Nucleus accumbens (tissue), 56 donors: ENCODE measurements at places on chromosomes 2 and 18.

DNA sequence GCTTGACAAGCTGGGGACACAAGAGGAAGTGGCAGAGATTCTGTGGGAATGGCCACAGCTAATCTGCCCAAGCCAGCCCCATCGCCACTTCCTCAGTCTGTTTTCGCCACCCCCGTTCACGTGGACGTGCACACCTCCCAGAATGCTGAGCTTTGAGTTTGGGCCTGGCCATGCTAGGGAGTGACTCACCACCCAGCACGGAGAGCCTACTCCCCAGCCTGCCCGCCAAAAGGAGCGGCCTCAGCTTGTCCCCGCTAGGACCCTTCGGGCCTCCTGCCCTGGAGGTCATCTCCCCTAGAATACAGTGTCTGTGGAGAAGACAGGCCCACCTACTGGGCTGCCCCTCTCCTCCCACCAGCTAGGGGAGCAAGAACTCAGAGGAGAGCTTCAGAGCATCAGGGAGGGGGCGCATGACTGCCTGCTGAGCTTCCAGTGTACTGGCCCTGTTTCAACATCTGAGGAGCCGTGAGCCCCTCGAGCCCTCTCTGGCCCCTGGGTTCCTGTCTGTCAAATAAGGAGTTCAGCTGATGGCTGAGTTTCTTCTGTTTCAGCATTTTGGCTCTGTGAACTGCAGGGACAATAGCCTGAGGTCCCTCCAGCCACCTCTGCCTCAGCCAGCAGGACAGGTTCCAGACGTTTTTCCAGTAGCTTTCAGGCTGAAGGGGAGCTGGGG, 5.1 kb downstream of the SLC35F6 start:
- DNase-seq, result peak; percentile 15

GRCh38 chr2:170076189-170076588, 101.8 kb upstream of the MYO3B start:
- DNase-seq, result no peak

GRCh38 chr2:137992039-137992646, 27.9 kb downstream of the HNMT start:
- DNase-seq, result no peak

DNA sequence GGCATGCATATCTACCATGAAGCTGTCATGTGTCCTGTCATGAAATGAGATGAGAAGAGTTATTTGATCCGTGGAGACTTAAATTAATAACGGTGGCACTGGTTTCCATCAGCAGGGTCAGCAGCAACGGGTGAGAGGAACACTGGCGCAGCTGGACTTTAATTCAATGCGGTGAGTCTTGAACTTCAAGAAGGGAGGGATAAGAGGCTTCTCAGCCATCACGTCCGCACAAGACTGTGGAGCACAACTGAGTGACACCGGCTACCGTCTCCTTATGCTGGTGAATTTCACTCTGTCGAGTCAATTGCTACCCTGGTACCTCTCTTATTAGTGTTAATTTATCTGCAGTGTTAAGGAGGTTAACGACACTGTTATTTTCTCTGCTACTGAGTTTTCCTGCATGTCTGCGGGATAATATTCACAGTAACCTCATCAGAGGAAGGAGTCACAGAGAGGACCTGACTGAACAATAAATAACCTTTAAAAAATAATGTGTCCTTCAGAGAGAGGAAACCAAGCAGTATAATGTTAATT, 236.8 kb downstream of the EPHA4 start:
- no peak for DNase-seq

DNA sequence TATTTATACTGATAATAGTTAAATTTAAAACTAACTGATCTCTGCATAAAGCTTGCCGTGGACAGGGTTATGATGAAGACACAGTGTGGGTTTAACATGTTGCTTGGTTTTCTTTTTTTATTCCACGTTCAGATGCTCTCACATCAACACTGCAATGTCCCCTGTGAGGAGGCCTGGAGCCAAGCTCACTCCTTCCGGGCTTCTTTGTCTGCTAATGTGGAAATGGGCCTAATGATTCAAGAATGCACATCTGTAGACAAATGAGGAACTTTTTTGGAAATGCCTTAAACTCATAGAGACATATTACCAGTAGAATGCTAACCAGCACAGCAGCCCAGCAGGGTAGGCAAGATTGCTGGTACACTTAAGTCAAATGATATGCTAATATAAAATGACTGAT, 208.0 kb downstream of the GALR1 start:
- no peak for DNase-seq

DNA sequence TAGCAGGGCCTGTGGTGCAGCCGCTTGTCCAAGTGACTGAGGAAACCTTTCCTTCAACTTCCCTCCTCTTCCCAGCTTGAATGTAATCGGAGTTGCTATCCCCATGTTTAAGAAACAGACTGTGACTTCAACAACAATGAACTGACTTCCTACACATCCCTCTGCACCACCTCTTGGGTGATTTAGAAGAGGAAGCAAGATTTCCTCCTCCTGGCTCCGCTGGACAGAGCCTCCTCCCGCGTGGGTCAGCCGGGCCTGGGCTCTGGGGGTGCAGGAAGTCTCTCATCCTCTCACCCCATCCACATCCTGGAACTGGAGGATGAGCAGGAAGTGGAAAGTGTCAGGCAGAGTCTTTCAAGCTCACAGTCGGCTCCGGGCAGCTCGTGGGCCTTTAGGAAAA, 84.3 kb downstream of the GATA6 start:
- DNase-seq, result no peak
